ENCODE measurements at places on chromosomes 7 and 10. TPM values are rescaled to one million over a fixed set of nuclear protein-coding genes. Genes with fewer than 3 reads are reported as not detected.

CCDC201 gene
- total RNA-seq = not detected

SMIM30 gene
- total RNA-seq = 41.2 TPM

- no peaks in the 10 kb centered on the region for H3K27me3 ChIP-seq
- H3K27ac ChIP-seq = no peak overlapping the region
- H3K4me1 ChIP-seq = peaks cover 7% of the 10 kb centered on the region
- no peak for DNase-seq
- no peaks in the 10 kb centered on the region for H3K36me3 ChIP-seq
- H3K4me3 ChIP-seq = no peak overlapping the region
Measured at GRCh38 chr7:22142572-22142971, 196.9 kb upstream of the CDCA7L start.

ADAM12 gene
- not detected for total RNA-seq

DNA sequence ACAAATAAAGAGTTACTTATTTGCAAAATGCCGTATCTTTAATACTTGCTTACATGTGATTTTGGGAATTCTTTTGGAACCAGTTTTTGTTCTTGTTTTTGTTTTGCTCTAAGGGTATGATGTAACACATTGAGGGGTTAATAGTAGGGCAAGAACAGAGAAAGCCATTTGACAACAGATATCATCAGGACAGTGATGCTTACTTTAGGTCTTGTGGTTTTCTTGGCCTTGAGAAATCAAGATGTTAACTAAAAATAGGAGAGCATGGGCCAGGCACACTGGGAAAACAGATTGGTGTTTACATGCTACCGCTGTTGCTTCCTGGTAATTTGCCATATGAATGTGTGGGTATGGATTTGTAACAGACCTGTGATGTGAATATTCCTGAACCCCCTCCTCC is 3.7 kb downstream of the SAMD8 start:
- no peaks in the 10 kb centered on the region for H3K27me3 ChIP-seq
- DNase-seq = no peak
- H3K4me3 ChIP-seq = no peak overlapping the region
- peaks cover 47% of the 10 kb centered on the region for H3K4me1 ChIP-seq

LRGUK gene
- total RNA-seq = 0.07 TPM

GNG11 gene
- not detected for total RNA-seq

DNA sequence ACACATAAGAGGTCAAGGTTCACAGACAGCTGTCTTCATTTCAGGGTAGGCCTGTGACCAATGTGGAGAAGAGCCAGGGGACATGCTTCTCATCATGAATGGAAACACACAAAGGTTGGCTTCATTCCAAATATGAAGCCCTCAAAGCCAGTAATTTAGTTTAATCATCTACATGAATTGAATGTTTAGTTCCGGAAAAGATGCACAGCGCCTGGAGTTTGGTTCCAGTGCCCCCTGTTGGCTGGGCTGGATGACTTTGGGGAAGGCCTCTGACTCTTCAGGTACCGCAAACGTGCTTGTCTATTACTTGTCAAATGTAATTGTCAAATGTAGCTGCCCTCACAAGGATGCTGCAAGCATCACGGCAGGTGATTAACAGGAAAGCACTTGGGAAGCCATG is 130.7 kb downstream of the ADRA2A start:
- no peaks in the 10 kb centered on the region for H3K4me1 ChIP-seq
- H3K27me3 ChIP-seq = peaks cover 2% of the 10 kb centered on the region
- H3K4me3 ChIP-seq = no peak overlapping the region
- H3K27ac ChIP-seq = no peak overlapping the region
- DNase-seq = peak; percentile 65

- peaks cover 7% of the 10 kb centered on the region for H3K27me3 ChIP-seq
- H3K4me3 ChIP-seq = no peak overlapping the region
- no peak overlapping the region for H3K27ac ChIP-seq
Measured at GRCh38 chr10:114386452-114386851, 17.9 kb downstream of the AFAP1L2 start.

- no peaks in the 10 kb centered on the region for H3K36me3 ChIP-seq
- DNase-seq = no peak
- no peaks in the 10 kb centered on the region for H3K27me3 ChIP-seq
- no peak overlapping the region for H3K4me3 ChIP-seq
- peaks cover 17% of the 10 kb centered on the region for H3K4me1 ChIP-seq
Measured at GRCh38 chr10:61761825-61762217, 99.1 kb downstream of the CABCOCO1 start.

VWA2 gene
- not detected for total RNA-seq

UTF1 gene
- total RNA-seq = not detected

OGDHL gene
- total RNA-seq = 0.37 TPM

CBLL1 gene
- 31.6 TPM for total RNA-seq

LRRN3 gene
- total RNA-seq = 5.8 TPM

TMEM270 gene
- total RNA-seq = not detected

SPDYE2B gene
- 0.19 TPM for total RNA-seq

FOXK1 gene
- 35.4 TPM for total RNA-seq

DNA sequence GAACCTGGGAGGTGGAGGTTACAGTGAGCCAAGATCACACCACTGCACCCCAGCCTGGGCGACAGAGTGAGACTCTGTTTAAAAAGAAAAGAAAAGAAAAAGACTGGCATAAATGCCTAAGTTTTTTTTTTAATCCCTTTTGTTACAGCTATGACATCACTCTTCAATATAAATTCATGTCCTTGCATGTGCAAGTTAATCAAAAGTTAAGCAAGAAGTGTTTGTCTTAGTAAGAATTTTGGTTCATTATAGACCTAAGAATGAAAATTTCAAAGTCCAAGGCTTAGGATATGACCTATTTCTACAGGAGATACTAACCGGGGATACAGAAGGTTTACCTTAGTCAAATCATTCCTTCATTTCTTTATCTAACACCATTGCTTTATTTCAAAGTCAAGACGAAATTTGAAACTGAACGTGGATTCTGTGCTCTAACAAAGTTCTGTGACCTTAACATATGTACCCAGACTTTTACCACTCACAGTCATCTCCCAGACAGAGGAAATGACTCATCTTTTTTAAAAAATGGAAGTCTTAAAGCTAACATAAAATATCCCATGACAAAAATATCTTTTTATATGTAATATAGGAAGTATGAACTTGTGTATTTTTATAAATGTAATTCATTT is 29.3 kb upstream of the ITGB8 start:
- no peaks in the 10 kb centered on the region for H3K27me3 ChIP-seq
- no peak for DNase-seq
- H3K27ac ChIP-seq = no peak overlapping the region
- H3K36me3 ChIP-seq = no peaks in the 10 kb centered on the region
- no peak overlapping the region for H3K4me3 ChIP-seq

DNA sequence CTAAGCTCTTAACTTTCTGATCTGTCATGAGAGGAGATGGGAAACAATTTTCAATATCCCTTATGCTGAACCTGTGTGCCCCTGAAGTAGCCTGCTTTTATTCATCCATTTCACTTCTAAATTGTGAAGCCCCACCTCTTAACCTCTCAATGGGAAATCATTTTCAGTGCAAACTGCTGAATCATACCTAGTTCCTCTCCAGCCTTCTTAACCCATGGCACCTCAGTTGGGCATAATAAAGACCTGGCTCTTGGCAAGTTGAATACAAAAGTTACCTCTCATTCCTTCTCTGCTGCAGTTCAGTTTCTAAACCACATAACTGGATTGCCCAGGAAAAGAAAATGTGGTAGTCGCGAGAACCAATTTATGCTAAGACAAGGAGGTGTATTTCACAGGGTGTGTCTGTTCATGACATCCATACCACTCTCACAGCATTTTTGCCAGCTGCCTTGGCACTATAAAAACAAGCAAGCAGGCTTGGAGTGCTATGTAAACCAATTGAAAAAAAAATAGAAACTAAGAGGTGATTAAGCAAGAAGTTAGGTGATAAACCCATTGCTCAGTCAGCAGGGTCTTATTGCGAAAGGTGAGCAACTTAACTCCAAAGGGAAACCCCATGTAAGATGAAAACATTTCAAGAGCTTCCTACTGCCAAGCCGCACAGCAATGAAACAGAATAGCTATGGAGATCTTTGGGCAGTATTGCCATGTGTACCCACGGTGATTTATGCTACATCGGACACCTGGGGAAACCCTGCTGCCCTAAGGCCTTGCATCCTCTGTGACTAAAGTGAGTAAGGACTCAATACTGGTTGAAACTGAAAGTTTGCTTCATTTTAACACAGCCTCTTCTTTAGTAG is 57.0 kb upstream of the DKK1 start:
- no peak overlapping the region for H3K27ac ChIP-seq
- H3K4me3 ChIP-seq = no peak overlapping the region
- no peaks in the 10 kb centered on the region for H3K36me3 ChIP-seq

- no peaks in the 10 kb centered on the region for H3K36me3 ChIP-seq
- H3K27ac ChIP-seq = no peak overlapping the region
- DNase-seq = peak; percentile 4
- H3K4me1 ChIP-seq = no peaks in the 10 kb centered on the region
Measured at GRCh38 chr10:58781873-58782488, 269.3 kb downstream of the BICC1 start.

DNA sequence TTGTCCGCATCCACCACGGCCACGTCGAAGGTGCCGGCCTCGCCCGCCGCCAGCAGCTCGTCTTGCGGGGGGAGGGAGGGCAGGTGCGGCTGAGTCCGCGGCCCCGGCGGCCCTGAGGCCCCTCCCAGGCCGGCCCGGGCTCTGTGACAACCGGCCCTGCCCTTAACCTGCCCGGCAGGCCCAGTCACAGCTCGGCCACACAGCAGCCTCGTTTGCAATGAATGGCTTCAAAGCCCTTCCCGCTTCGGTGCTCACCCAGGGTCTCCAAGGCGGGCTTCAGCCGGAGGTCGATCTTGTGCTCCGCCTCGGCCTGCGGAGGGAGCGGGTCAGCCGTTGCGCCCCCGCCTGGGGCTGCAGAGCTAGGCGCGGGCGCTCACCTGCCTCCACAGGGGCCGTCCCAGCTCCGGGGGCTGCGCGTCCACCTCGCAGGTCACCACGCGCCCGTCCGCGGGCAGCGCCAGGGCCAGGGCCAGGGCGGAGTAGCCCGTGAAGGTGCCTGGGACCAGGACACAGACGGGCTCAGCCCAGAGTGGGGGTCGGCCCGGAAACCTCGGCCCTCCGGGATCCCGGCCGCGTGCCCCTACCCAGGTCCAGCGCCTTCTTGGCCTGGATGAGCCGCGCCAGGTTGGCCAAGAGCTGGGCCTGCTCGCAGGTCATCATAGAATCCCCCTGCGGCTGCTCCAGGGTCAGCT is 928 bp downstream of the COMTD1 start:
- peak overlapping the region; percentile 46 for H3K27ac ChIP-seq
- DNase-seq = no peak

TFR2 gene
- total RNA-seq = 5.1 TPM

DLG5 gene
- total RNA-seq = 2.6 TPM

DNA sequence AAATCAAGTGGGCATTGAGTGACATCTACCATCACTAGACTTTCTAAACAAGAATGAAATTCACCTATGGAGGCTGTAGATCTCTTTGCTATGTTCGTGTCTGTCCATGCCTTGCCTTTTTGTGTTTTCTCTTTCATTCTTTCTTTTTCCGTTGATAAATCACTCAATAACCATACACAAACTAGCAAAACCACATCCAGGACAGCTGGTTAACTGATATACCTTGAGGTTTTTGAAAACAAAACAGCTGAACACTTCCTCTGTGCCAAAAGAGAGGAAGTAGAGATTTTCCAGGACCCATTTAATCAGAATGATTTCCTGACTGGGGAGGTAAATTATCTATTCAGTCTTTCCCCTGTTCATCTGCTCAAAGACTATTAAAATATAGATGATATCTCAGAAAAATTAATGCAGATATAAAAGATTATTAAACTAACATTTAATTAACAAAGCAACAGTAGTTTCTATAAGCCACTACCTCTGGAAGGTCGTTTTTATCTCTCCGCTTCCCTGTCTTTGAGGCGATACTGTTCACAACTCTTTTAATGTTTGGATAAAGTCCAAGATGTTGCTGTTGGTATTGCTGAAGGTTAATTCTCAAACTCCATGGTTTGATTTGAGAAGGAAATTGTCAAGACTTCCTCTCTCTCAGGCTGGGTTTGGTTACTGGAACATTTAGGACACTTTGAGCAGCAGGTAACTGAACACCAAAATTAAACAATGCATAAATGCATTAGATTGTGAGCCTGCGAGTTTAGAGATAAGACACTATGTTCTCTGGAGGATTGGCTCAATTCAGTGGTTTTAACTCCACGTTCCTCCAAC is 24.4 kb upstream of the C10orf67 start:
- DNase-seq = peak; percentile 24

- H3K27me3 ChIP-seq = peaks cover 31% of the 10 kb centered on the region
- no peak for DNase-seq
- no peak overlapping the region for H3K4me3 ChIP-seq
- no peaks in the 10 kb centered on the region for H3K36me3 ChIP-seq
- no peak overlapping the region for H3K27ac ChIP-seq
Measured at GRCh38 chr7:104296266-104296665, 32.1 kb upstream of the LHFPL3 start.

DNA sequence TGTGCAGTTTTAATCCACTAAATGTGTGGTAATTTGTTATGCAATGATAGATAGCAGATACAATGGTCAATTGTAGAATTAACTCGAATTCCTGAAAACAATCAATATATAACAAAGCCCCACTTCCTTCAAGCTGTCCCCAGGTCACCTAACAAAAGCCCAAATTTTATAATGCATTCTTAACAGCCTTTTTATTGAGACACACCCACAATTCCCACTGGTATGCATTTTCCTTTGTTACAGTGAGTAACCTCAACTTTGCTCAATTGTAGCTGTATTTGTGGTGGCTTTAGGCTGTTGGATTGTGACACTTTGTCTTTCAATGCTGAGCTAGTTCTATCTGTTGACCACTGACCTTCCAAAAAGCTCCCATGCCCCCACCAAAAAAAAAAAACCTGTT is 279.8 kb upstream of the CACNA2D1 start:
- no peaks in the 10 kb centered on the region for H3K27me3 ChIP-seq
- H3K4me1 ChIP-seq = no peaks in the 10 kb centered on the region
- no peak for DNase-seq
- no peak overlapping the region for H3K27ac ChIP-seq
- H3K4me3 ChIP-seq = no peak overlapping the region

- H3K4me1 ChIP-seq = no peaks in the 10 kb centered on the region
- H3K36me3 ChIP-seq = peaks cover 1% of the 10 kb centered on the region
- DNase-seq = no peak
- no peaks in the 10 kb centered on the region for H3K27me3 ChIP-seq
Measured at GRCh38 chr7:270351-270983, 19.5 kb upstream of the FOXL3 start.

- H3K4me3 ChIP-seq = no peak overlapping the region
- no peak overlapping the region for H3K27ac ChIP-seq
- H3K4me1 ChIP-seq = no peaks in the 10 kb centered on the region
- no peak for DNase-seq
- H3K27me3 ChIP-seq = peaks cover 2% of the 10 kb centered on the region
Measured at GRCh38 chr7:21640105-21640504, 97.3 kb downstream of the DNAH11 start.

HTR5A gene
- not detected for total RNA-seq

GRCh38 chr10:129780198-129780597 is 183.9 kb downstream of the EBF3 start:
- peaks cover 4% of the 10 kb centered on the region for H3K36me3 ChIP-seq
- H3K4me1 ChIP-seq = no peaks in the 10 kb centered on the region
- no peak for DNase-seq
- H3K27ac ChIP-seq = no peak overlapping the region

BCL7B gene
- total RNA-seq = 44.1 TPM

- H3K4me1 ChIP-seq = no peaks in the 10 kb centered on the region
- H3K27me3 ChIP-seq = no peaks in the 10 kb centered on the region
- no peaks in the 10 kb centered on the region for H3K36me3 ChIP-seq
Measured at GRCh38 chr10:35896001-35896400, 253.9 kb upstream of the FZD8 start.

TMEM176A gene
- not detected for total RNA-seq

Measured in activated naive CD4-positive, alpha-beta T cell treated with anti-CD3 and anti-CD28 coated beads for 36 hours (primary cell).